ENCODE measurements at places on chromosomes 11 and 22.

DNA sequence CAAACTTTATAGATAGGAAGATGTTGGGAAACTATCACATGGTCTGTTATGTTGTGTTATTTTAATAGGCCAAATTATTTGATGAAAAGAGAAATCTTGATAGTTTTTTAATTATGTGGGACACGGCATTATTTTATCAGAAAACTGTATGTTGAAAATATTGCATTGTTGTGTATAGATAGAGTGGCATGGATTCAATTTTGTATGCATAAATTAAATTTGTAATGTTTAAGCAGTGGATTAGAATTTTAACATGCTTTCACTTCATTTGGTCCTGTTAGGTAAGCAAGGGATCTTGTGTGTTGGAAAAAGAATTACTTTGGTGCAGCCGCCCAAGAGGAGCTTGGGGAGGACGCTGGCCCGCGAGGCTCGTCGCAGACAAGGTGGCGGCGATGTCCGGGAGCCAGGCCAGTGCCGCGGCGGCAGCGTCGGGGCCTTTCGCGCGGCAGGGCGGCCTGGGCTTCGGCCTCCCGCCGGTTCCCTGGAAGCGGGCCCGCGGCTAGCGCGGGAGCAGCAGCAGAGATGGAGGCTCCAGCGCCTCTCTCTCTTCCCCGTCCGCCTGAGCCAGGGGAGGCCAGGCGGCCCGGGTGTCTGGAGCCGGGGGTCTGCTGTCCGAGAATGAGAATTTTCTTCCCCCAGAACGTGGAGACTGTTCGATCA is 82.7 kb downstream of the GGT1 start:
- DNase-seq: peak; percentile 18

- no peak for DNase-seq
Observed at GRCh38 chr11:79040348-79040747, 400.5 kb downstream of the TENM4 start.

DNA sequence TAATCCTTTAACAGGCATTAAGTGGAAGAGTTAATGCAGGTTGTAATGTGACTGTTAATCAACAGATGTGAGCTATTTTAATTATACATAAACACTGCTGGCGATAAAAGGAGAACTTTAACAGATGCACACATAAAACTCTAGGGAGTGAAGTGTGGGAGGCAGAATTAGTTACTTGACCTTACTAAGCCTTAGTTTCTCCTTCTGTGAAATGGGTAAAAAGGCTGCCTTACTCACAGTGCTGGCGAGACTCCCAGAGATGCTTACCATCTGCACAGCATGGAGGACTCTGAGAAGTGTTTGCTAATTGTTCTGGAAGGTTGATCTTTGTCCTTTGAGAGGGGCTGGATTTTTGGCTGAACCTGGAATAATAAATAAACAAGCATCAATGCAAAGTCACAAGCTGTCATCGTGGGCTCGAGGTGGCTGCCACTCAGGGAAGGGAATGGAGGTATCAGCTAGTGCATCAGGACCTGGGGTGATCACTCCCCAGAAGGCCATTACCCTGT is 58.6 kb upstream of the MPEG1 start:
- no peak for DNase-seq

- DNase-seq: no peak
Observed at GRCh38 chr11:17986711-17987220, 26.1 kb downstream of the SERGEF start.

GRCh38 chr22:27473533-27473932 is 328.0 kb downstream of the MN1 start:
- DNase-seq: no peak

- DNase-seq: no peak
Observed at GRCh38 chr22:45451972-45452371, 38.5 kb downstream of the RIBC2 start.

GRCh38 chr22:36457688-36458450 is 23.6 kb downstream of the TXN2 start:
- no peak for DNase-seq

DNA sequence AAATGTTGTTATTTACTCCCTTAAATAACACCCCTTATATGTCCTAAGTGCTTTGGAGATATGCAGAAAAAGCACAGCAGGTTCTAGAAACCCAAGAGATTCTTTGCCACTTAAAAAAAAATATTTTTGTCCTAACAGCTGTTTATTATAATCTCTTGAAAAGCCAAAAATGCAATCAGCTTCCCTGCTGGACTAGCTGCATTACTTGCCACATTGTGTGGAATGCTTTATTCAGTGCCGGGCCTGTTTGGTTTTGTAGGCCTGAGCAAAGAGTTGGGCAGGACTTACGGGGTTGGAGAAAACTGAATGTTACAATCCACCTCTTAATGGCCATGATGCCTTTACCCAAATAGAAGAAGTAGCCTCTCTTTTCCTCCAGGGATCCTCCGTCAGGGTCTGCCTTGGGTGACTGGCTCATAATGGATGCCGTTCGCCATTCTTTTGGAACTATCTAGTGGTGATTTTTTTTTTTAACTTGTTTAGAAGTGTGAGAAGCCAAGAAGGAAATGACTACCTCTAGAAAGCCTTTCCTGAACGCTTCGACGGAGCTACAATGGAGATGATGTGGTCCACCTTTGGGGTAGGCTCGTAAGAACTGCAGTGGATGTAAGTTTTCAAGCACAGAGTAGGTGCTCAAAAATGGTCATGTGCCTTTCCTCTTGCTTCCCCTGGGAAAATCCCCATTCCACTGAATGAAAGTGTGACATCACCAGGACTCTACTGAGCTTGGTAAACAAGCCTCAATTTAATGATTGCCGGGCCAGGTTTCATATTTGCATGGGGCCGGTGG is 241.3 kb upstream of the NCAM1 start:
- DNase-seq: no peak

- DNase-seq: no peak
Observed at GRCh38 chr11:94635072-94635471, 67.9 kb downstream of the PIWIL4 start.

DNA sequence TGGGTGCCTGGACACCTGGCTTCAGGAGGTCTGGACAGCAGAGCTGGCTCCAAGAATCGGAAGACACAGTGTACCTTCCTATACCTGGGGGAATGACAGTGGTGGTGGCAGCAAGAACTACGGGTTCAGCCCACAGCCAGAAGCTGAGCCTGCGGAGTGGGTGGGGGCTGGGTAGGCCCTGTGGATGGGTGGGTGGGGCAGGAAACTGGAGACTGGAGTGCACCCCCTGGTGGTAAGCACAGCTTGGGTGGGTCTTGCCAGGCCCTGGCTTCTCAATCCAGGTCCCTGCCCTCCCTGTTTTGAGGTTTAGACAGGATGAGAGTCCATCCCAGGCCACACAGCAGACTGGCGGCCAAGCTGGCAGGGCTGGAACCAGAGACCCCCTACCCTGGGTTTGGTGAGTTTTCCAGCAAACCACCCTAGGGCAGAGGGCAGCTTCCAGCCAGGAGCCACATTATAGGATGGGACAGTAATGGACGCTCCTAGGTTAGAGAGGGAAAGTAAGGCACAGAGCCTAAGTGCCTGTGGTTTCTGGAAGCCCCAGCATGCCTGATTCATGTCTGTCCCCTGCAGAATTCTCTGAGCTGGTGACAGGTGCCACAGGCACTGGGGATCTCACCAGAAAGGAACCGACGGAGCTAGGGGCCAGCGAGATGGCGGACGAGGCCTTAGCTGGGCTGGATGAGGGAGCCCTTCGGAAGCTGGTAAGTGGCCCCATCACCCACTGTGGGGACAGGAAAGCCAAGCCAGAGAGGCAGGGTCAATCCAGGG is 1.7 kb downstream of the SMTN start:
- peak; percentile 60 for DNase-seq

DNA sequence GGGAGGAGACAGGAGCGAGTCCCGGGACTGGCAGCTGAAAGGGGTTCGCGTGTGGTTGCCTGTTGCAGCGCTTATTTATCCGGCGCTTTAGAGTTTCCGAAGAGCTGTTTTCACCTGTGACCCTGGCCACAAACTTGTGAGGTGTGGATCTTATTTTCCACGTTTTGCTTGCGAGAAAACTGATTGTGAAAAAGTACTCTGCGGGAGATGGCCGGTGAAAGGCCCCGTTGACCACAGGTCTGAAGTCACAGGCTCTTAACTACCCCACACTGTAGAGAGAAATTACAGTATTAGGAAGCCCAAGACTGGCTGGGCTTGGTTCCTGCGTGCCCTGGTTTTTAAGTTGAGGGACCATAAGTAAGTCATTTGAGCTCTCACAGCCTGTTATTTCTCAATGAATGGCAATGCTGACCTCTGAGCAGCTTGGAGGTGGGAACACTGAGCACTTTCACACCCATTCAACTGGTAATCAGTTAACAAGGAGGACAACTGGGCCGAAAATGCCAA is 379 bp upstream of the RAB38 start:
- DNase-seq: no peak

DNA sequence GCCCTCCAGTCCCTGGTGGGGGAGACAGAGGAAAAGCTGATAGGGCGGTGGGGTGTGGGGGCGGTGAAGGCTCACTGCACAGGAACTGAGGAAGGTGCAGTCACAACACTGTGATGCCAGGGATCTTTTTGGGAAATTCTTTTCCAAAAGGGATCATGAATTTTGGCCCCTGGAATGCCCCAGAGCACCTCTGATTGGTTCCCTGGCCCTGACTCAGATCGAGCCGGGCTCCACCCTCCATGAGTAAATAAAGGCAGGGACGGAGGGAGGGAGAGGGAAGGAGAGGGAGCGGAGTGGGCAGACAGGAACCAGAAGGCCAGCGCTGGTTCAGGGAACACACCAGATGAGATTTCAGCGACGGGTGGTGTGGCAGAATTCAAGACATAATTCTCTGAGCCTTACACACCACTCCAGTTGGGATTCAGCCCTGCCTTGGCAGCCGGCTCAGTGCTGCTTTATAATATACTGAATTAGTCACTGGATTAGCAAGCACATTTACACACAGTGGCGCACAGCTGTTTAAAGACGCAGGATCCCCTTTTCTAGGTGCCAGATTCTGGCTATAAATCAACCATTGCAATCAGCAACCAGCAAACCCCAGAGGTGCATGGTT is 80.3 kb downstream of the ETS1 start:
- DNase-seq: peak; percentile 57

All from cerebellar cortex (tissue), 1 donor.